Cortex of kidney (tissue), 1 donor: ENCODE measurements at places on chromosomes 1 and 21.

DNA sequence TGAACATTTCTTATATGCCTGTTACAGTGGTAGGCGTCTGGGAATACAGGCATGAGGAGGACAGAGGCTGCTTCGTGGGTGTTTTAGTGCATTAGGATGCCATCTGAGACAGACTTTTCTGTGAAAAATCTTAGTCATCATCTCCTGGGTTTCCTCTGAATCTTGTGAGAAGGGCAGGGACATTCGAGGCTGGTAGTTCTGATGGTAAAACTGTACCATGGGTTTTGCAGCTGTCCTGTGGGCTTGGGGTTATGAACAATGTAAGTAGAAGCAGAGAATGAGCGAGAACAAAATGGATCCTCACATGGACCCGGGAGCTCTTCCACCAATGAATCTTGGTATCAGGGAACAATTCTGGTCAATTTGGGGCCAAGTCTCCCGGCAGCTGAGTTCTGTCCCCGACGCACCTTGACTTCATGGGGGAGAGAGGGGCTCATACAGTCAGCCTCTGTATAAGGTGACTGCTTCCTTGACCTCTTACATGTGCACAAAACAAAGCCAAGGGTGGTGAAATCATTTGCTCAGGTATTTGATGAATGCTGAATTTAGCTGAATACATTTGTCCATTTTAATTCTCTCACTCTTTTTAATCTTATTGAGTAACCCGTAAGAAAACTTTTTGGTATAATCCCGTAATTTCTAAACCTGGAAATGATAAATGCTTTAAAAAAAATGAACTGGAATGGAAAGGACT, 63.6 kb upstream of the ERRFI1 start:
- no peak for DNase-seq

DNA sequence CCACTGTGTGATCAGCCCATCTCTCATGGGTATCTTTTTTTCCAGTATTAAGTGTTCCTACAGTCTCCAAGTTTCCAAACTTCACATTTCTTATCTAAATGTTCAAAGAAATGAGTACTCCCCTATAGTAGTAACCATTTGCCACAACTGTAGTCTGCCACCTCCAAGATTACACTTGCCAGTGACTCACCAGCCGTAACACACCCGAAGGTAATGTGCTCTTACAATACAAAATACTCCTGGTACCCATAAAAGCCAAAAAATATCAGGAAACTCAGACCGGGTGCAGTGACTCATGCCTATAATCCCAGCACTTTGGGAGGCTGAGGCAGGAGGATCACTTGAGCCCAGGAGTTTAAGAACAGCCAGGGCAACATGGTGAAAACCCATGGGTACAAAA, 20.5 kb upstream of the ZNF496 start:
- DNase-seq = no peak

DNA sequence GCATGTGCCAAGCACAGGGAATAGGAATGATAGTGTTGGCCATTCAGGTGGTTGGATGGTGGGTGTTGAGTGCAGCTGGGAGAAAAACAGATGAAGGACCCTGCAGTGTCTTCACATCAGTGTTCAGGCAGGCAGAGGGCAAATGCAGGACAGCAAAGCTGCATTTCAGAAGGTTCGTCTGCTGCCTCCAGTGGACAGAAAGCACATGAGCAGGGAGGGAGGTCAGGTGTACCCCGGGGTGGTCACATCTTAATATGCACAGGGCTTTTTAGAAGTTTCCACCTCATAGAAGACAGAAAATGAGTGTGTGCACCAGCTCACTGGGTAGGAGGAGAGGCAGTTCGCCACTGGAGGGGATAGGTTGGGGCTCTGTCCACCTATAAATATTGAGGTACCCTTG, 184.9 kb downstream of the SLC35F3 start:
- DNase-seq = no peak

- DNase-seq = no peak
Observed at GRCh38 chr21:45470773-45471524, 66.0 kb downstream of the COL18A1 start.

DNA sequence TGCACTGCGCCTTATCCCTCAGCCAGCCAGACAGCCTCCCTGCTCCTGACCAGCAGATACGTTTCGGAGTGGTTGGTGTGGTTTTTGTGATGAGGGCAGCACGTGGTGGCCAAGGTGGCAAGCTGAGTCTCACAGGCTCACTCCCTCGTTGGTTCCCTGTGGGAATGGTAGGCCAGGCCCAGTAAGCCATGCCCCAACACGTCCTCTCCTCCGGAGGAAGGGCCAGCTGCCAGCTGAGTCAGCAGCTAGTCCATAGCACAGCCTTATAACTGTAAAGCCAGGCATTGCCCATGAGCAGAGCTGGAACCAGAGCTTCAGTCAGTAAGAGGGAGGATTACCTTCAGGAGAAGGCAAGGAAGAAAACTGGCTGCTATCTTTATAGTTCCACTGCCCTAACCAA, 29.5 kb downstream of the SZRD1 start:
- DNase-seq = no peak

DNA sequence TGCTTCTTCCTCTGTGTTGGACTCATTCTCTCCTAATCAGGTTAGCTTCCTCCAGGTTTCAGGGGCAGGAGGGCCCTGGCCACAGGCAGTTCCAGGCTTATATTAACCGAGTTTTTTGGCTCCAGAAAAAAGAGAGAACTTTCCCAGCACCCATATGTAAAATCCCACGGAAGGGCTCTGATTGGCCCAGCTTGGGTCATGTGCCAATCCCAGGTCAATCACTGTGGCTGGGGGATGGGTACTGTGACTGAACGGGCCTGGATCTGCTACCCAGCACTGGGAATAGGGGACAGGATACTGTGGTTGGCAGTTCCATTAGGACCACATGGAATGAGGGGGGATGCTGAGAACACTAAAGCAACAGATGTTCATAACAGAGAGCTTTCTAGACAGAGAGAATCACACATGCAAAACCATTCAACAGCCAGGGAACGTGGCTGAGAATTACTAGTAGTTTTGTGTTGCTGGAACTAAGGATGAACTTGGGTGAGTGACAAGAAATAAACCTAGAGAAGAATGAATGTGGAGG, 51.1 kb upstream of the NEK2 start:
- no peak for DNase-seq

DNA sequence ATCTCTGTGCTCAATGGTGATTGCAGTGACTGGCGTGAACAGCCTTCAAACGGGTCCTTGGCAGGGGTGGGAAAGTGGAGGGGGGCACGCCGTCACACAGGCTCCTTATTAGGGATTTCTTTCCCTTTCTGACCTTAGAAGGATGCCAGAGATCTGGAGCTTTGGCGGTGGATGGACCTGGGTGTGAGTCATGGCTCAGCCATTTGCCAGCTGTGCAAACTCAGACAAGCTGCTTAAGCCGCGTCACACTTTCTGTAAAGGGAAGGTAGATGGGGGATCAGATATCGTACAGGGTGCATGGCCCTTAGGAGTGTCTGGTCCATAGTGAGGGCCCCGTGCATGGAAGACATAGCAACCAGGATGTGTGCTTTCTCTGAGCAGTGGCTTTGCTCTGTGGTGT, 48.3 kb upstream of the C1orf174 start:
- DNase-seq = no peak

GRCh38 chr1:37634244-37634991, at the start of gene RSPO1:
Gene RSPO1 (minus strand): TSS chr1:37634892. CDS start chr1:37629661, 5,231 bp downstream.
- DNase-seq = no peak

DNA sequence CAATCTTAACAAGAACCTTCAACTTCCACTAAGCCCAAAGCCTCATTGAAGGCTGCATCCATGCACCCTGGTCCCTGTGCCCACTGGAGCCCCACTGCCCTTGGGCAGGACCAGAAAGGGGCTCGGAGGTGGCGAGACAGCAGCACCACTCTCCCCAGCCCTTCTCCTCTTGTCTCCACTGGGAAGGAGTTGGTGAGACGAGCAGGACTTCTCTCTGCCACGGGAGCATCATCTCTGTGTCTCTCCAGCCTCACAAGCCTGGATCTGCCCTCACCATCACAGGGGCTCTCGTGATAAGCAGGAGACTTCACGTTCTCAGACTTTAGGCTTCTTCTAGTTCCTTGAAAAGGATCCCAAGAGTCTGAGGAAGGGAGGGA, 7.2 kb upstream of the ETV3L start:
- no peak for DNase-seq

DNA sequence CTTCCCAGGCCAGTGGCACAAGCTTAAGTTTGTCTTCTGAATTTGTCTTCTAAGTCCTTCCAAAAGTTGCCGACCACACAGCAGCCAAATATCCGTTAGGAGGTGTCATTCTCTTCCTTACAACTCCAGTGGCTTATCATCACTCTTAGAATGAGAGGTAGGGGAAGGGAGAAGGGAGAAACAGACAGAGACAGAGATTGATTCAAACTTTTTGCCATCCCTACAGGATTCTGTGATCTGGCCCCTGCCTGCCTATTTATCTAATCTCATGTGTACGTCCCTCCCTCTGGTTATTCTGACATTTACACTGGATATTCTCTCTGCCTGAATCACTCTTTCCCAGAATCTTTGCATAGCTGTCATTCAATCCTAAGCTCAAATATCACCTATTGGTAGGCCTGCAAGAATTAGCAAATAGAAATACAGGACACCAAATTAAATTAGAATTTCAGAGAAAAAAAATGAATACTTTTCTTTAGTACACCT, 488 bp upstream of the GNL2 start:
- no peak for DNase-seq

DNA sequence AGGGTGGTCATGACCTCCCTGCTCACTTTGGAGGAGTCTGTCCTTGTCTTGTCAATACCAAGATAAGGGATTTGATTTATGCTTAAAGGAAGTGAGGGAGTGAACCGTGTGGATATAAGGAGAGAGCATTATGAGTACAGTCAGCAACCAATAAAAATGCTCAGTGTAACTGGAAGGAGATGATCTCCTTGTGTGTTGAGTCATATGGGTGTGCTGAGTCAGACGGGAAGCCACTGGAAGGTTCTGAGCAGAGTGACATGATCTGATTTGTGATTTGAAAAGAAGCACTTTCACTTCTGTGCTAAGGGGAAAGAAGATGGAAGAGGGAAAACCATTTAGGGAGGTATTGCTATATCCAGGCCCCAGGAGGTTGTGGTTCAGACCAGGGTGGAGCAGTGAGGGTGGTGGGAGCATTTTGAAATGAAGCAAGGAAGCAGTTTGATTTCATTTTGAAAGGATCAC, 2.5 kb upstream of the BCL10 start:
- DNase-seq = no peak

GRCh38 chr1:177069490-177069889, 95.0 kb downstream of the ASTN1 start:
- DNase-seq = no peak

- no peak for DNase-seq
Observed at GRCh38 chr1:47569681-47570470, 132.0 kb downstream of the FOXD2 start.

DNA sequence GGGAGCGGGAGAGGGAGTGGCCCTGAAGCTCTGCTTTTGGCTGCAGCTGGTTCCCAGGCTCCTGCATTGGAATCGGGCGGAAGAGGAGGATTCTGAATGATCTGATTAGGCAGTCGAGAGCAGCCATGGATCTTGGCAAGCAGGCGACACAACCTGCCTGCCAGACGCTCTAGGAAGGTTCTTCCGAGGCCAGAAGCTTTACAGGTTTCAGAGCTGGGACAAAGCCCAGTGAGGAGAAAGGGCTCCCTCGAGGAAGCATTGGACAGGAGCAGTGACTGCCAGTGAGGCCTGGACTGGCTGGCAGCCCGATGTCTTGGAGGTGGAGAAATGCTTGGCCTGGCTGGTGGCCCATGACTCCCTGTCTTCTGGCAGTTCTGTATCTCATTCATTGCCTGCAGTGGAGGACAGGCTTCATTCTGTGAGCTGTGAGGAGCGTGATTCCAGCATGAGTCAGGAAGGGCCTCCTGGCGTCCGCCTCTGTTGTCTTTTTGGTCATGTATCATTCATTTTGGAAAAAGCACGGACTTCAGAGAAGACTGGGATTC, 132.7 kb upstream of the IPO9 start:
- DNase-seq = no peak

DNA sequence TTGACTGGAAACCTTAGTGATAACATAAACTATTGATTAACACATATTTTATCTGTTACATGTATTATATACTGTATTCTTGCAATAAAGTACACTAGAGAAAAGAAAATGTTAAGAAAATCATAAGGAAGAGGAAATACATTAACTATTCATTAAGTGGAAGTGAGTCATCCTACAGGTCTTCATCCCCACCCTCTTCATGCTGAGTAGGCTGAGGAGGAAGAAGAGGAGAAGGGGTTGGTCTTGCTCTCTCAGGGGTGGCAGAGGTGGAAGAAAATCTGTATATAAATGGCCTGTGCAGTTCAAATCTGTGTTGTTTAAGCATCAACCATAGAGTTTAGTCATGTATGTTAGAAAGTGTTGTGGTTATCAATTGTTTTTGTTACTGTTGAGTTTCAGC, 66.1 kb upstream of the CHODL start:
- DNase-seq = no peak

- DNase-seq = no peak
Observed at GRCh38 chr1:1183221-1183747, 9.6 kb downstream of the TTLL10 start.

- DNase-seq = no peak
Observed at GRCh38 chr1:88985692-88986091, 6.7 kb downstream of the KYAT3 start.
